ENCODE measurements at places on chromosomes 3 and 15.

- DNase-seq, result no peak
Observed at GRCh38 chr3:197881970-197882338, 68.0 kb upstream of the RPL35A start.

GRCh38 chr3:20700714-20701113 lies 514.7 kb upstream of the SGO1 start:
- no peak for DNase-seq

DNA sequence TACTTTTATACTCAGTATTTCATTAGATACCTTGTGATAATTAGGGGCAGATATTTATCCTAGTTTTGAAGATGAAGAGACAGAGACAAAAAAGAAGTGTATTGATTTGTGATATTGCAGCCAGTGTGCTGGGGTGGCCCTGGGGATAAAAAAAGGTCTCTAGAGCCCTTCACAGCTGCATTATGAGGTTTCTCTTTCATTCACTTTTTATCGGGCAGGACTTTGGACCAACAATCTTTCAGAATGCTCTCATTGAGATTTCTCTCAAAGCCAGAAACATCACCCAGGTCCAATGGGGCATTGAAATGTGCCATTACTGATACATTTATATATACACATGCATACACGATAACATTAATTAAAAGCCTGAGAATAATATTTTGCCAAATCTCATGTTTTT lies 20.5 kb upstream of the SELENOT start:
- DNase-seq, result no peak

DNA sequence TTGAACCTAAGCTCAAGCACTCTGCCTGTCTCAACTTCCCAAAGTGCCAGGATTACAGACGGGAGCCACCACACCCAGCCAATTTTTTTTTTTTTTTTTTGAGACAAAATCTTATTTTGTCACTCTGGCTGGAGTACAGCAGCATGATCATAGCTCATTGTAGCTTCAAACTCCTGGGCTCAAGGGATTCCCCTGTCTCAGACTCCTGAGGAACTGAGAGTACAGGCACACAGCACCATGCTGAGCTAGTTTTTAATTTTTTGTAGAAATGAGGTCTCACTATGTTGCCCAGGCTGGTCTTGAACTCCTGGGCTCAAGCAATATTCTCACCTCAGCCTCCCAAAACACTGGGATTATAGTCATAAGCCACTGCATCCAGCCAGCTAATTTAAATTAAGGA lies 36.8 kb upstream of the SUCLG2 start:
- DNase-seq, result no peak

DNA sequence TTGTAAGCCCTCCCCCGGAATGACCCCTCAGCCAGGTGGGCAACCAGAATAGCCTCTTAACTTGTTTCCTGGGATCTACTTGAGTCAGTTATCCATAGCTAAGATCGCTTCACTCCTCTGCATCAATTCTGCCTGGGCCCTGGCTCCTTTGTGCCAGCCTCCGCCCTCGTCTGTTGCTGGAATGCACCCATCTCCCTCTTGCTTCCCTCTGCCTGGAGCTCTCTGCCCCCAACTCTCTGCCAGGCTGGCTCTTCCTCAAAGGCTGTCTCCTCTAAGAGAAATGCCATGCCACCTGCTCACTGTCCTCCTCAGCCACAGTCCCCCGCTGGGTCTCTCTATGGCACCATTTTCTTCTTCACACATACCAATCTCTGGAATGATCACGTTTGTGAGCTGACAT lies 240.8 kb downstream of the ADAMTS17 start:
- no peak for DNase-seq

GRCh38 chr3:101811875-101812274 lies 32.9 kb downstream of the NXPE3 start:
- DNase-seq, result no peak

DNA sequence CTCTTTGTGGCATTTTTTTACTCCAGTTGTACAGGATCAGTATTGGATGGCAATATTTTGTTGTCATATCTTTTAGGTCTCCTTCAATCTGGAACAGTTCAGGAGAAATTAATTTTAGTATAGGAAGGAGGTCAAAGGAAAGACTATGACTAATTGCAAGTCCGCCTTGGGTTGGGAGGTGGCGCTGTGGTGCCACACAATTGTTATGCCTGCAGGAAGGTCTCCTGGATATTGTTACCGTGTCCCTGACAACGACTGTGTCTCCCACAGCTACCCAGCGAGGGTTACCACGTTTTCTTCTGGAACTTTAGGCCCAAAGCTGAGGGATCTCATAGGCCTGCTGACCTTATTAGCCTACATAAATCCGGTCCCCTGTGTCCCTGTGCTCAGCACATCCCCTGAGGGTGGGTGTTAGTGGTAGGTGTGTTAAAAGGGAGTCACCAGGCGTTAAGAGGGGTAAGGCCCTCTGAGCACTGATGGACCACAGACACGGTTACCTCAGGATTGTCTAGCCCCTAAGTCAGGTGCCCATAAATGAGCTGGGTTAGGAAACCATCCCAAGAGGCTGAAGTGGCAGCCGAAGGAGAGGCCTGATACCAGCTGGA lies 31.5 kb downstream of the KCNAB1 start:
- peak; percentile 15 for DNase-seq

- no peak for DNase-seq
Observed at GRCh38 chr15:95684693-95685115, 645.8 kb upstream of the NR2F2 start.

Measured in stimulated activated naive CD4-positive, alpha-beta T cell (primary cell).